AG08395 (cell line): ENCODE measurements at places on chromosomes 3 and 15.
A peak's percentile ranks its signal among the peaks of the same experiment; 100 is the strongest.

DNA sequence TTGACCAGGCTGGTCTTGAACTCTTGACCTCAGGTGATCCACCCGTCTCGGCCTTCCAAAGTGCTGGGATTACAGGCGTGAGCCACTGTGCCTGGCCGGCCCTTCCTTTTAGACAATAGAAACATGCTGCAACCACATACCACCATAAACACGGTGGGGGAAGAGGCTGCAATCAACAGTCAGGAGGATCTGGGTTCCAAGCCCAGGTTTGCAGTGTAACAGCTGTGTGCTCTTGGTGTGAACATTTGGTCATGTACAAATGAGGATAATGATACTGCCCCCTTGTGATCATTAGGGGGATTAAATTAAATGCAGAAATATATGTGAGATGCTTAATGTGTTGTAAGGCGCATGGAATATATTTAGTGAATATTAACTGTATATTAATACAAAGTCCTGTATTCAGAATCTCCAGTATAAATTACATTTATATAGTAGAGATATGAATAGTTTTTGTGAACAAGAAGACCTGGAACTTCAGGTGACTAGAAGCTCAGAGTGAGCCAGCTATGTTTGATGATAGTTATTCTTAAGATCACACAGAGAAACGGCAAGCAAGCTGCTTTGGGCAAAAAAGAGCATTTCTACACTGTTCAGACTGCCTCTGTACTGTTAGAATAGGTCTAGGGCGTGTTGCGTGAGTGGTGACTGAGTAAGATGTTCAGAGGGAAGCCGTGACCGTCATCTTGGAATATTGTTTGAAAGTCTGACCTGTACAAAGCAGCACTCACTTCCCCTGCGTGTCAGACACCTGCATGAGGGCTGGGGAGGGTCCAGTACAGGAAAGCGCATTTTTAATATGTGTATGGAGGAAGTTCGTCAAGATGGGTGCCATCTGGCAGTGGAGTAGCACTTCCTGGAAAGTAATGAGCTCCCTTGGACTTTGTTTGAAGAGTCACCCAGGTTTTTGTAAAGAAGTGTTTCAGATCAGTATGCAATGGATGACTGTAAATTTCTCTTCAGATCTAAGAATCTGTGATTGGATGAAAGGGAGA, 125.8 kb downstream of the PGPEP1L start:
- peak; percentile 46 for DNase-seq

DNA sequence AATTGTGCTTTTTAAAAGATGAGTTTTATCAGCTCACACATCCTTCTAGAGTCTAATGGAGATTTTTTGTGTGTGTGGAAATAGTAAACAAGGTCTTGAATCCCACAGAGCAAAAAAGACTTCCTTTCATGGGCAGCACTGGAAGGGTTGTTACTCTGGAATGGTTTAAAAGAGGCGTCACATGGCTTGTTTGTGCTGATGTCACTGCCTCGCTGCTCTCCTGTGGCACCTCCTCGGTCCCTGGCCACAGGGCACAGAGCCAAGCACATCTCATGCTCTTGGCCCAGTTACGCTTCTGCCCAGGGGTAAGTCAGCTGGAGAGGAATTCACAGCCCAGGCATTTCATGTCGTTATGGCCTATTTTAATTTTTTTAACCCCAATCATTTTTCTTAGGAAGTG, 53.2 kb downstream of the PGPEP1L start:
- DNase-seq, result peak; percentile 91

GRCh38 chr15:82680200-82681102, 29.2 kb downstream of the AP3B2 start:
- no peak for DNase-seq

- no peak for DNase-seq
Observed at GRCh38 chr3:143249014-143249413, 129.4 kb downstream of the CHST2 start.

DNA sequence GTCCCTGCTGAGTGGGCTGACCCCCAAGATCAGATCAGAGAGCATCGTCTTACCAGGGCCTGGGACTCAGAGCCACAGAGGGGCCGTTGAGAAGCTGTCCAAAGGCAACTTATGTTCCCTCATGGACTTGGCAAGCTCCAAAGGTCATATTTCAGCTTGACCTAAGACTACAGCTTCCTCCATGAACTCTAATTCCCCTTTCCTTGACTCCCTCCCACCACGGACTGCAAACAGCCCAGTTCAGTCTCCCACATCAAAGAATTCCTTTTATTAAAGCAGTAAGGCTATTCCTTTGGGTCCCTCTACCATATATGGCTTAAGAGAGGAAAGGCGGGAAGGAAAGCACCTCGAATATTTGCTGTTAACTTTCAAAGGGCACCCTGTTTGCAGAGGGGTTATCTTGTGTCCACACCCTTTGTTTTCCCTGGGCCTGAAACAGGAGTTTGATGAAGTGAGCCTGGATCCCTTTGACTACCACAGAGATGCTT, 146.1 kb upstream of the THBS1 start:
- no peak for DNase-seq

GRCh38 chr3:16884748-16885592, at the start of gene PLCL2:
TSS of gene PLCL2 (plus strand) at chr3:16884955. CDS start at chr3:16885040, 85 bp downstream.
- peak; percentile 34 for DNase-seq

DNA sequence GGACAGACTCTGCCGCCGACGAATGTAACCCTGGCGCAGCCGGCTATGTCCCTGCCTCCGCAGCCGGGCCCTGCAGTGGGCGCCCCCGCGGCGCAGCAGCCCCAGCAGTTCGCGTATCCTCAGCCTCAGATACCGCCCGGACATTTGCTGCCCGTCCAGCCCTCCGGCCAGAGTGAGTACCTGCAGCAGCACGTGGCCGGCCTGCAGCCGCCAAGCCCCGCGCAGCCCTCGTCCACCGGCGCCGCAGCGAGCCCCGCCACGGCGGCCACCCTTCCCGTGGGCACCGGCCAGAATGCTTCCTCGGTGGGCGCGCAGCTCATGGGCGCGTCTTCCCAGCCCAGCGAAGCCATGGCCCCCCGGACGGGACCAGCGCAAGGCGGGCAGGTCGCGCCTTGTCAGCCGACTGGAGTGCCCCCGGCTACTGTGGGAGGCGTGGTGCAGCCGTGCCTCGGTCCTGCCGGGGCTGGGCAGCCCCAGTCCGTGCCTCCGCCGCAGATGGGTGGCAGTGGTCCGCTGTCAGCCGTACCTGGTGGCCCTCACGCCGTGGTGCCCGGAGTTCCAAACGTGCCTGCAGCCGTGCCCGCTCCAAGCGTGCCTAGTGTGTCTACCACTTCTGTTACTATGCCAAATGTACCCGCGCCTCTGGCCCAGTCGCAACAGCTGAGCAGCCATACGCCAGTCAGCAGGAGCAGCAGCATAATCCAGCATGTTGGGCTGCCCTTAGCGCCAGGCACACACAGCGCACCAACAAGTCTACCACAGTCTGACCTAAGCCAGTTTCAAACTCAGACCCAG, 2.4 kb downstream of the TSC22D2 start:
- no peak for DNase-seq

- DNase-seq, result no peak
Observed at GRCh38 chr15:82110144-82110543, 64.3 kb upstream of the MEX3B start.

DNA sequence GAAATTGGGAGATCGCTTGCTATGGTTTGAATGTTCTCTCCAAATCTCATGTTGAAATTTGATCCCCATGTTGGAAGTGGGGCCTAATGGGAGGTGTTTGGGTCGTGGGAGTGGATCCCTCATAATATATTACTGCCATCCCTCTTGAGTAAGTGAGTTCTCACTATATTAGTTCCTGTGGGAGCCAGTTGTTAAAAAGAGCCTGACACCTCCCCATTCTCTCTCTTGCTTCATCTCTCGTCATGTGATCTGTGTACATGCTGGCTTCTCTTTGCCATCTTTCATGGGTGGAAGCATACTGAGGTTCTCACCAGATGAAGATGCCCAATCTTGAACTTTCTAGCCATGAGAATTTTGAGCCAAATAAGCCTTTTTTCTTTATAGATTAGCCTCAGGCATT, 43.0 kb upstream of the IL20RB start:
- DNase-seq, result no peak

- DNase-seq, result no peak
Observed at GRCh38 chr3:101978348-101978747, 129.0 kb downstream of the NFKBIZ start.

DNA sequence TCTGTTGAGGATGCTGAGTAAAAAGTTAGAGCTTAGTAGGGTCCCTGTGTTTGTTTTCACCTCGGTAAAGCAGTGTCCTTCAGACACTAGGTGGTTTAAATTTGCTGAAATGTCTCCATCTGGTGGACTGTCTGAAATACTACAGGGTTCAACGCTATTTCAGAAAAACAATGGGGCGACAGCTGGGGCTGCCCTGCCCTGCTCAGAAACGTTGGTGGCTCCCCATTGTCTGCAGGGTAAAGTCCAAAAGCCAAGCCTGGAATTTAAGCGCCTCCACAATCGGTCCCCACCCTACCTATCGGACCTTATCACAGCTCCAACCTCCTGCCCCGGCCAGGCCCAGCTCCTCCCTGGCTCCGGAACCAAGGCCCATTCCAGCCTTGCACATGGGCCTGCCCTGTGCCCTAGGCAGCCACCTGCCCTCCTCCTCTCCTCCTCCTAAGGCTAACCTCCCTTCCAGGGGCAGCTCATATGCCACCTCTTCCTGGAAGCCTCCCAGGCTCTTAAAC, 4.3 kb upstream of the TSEN2 start:
- peak; percentile 65 for DNase-seq

- DNase-seq, result peak; percentile 18
Observed at GRCh38 chr3:101643861-101644613, 32.9 kb downstream of the ZBTB11 start.

DNA sequence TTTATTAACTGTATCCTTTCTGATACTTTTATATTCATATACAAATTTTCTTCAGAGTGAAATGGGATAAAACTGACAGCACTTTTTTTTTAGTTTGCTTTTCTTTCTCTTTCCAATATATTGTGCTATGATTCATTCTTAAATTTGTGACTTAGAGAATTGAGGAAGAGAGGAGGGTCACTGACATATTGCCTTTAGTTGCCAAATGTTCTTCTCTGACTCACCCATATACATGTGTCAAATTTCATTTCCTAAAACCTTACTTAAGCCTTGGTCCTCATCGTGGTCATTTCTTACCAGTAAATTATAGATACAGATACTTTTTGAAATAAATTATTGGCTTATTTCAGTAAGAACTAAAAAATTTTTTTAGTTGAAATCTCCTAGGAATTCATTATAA, 53.9 kb downstream of the CLASP2 start:
- peak; percentile 52 for DNase-seq

- DNase-seq, result no peak
Observed at GRCh38 chr3:183871541-183871940, 13.1 kb downstream of the PARL start.

- no peak for DNase-seq
Observed at GRCh38 chr15:96870580-96870979, 540.1 kb downstream of the NR2F2 start.

GRCh38 chr15:73914145-73914544, 12.1 kb upstream of the LOXL1 start:
- DNase-seq, result no peak

DNA sequence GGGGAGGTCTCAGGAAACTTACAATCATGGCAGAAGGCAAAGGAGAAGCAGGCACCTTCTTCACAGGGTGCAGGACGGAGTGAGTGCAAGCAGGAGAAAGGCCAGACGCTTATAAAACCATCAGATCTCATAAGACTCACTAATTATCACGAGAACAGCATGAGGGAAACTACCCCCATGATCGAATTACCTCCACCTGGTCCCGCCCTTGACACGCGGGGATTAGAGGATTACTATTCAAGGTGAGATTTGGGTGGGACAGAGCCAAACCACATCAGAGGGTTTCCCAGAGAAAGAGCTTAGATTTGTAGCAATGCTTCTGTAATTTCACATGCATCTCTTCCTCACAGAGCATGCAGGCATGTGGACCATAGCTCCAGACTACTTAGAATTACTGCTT, 615.7 kb upstream of the UBE2E2 start:
- DNase-seq, result no peak

DNA sequence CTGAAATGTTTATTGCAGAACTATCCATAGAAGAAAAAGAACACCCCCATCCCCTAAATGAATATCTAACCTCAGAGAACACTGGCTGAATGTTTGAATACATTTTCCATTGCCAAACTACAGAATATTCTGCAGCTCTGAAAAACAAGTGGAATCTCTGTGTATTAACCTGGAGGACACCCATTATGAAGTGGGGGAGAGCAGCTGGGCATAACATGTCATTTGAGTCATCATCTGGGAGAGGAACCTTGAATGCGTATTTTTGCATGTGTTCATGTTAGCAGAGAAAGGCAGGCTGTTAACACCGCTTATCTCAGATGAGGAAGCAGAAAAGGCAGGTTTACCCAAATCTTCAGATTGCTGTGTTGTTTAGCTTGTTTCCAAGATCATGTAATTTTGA, 31.5 kb downstream of the ESYT3 start:
- no peak for DNase-seq

- no peak for DNase-seq
Observed at GRCh38 chr3:10706156-10706739, 109.8 kb upstream of the SLC6A11 start.

- no peak for DNase-seq
Observed at GRCh38 chr3:87797872-87798566, 260.8 kb downstream of the CGGBP1 start.

GRCh38 chr15:78325092-78325843, 14.9 kb upstream of the CRABP1 start:
- peak; percentile 42 for DNase-seq

DNA sequence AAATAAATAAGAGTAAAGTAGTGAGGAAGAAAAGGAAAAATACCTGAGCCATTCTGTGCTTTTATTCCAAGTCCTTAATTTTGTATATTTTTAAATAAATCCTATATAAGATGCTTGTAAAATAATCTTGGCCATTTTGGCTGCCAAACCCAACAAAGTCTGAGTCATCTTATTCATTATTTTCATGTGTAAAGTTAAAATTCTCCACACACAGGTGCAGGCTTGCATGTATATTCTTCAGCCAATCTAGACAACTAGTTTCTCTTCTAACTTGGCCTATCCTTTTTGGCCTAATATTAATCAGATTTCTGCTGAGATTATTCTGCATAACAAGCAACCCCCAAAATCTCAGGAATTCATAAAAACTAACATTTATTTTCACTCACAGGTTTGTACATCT, 189.8 kb upstream of the ATP11B start:
- DNase-seq, result no peak

DNA sequence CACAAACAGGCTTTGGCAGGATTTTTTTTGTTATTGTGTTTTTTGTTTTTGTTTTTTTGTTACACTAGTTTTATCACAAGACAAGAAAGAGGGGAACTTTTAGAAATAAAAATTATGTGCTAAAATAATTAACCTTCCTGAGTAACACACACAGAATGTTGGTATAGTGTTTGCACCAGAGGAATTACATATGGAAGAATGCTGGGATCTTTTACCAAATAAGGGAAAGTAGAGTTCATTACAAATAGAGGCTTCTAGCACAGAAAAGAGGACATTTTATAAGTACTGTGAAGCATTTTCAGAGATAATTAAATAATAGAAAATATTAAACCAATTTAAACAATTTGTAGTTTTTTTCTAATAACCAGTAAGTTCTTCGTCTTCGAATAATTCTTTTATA, 116.0 kb downstream of the IGF1R start:
- no peak for DNase-seq

GRCh38 chr3:127847236-127847720, 25.0 kb upstream of the MGLL start:
- DNase-seq, result no peak

GRCh38 chr3:69855436-69856162, 116.3 kb downstream of the MITF start:
- peak; percentile 38 for DNase-seq

- DNase-seq, result no peak
Observed at GRCh38 chr3:42490243-42490642, 12.2 kb upstream of the VIPR1 start.
